ENCODE measurements at places on chromosomes 13 and 19. TPM values are rescaled to one million over a fixed set of nuclear protein-coding genes. Genes with fewer than 3 reads are reported as not detected.

Gene TUBA3C
- total RNA-seq, result 65.6 TPM

Gene CEACAM6
- not detected for total RNA-seq

GRCh38 chr19:35642312-35642711 lies 767 bp downstream of the ETV2 start:
- no peak for DNase-seq

GRCh38 chr19:38877781-38878574 lies at the start of gene RINL:
TSS of gene RINL (minus strand) at chr19:38878275. CDS start at chr19:38876742, 1,533 bp downstream.
- DNase-seq, result no peak

DNA sequence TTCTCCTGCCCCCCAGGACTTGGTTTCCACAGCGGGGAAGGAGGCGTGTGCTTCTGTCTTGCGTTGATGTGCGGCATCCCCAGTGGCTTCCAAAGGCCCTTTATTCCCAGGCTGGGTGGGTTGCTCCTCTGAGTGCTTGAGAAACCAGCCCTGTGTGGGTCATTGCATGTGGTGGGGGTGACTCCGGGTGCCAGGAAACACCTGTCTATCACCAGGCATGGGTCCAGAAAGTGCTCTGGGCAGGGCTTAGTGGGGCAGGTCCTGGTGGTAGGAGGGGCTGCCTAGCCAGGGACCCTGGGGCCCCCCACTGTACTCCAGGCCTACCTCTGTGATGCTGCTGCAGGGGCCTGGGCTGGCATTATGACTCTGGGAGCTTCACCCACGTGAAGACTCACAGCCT lies 9.6 kb downstream of the DDA1 start:
- DNase-seq, result no peak

DNA sequence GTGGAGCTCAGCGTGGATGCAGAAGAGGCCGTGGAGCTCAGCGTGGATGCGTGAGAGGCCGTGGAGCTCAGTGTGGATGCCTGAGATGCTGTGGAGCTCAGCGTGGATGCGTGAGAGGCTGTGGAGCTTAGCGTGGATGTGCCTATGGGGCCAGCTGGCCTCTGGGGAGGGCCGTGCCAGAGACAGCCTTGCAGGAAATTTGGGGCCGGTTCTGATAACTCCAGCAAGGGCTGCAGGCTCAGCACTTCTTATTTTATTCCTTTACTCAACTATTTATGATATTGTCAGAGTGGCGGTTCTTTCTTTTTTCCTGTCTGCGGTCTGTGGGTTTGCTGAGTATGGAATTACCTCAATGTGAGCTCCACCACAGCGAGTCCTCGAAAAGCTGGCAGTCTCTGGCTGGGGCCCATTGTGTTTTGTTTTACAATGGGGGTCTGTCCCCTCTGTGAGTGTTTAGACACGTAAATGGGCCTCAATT lies 17.8 kb upstream of the TMEM255B start:
- DNase-seq, result no peak

All from A172 (cell line).